ENCODE measurements at places on chromosomes 7 and 10. TPM values are rescaled to one million over a fixed set of nuclear protein-coding genes. Genes with fewer than 3 reads are reported as not detected.

Gene OR13A1
- not detected for total RNA-seq

Gene OGDHL
- total RNA-seq, result 0.99 TPM

Gene INMT
- total RNA-seq, result 0.28 TPM

Gene TMEM225B
- total RNA-seq, result 0.19 TPM

Gene NPC1L1
- not detected for total RNA-seq

Gene LRRC4
- 1.3 TPM for total RNA-seq

Gene ACBD7
- total RNA-seq, result 1.4 TPM

Gene ASB10
- not detected for total RNA-seq

Gene GBX1
- not detected for total RNA-seq

Gene IGF2BP3
- total RNA-seq, result 110 TPM

Gene MPP7
- total RNA-seq, result 0.56 TPM

Gene ZSWIM8
- total RNA-seq, result 49.1 TPM

Gene C7orf33
- not detected for total RNA-seq

Gene ZC3HAV1L
- total RNA-seq, result 8.9 TPM

Gene FRMPD2
- total RNA-seq, result not detected

Gene SYNPO2L
- total RNA-seq, result not detected

Gene PPP1R17
- total RNA-seq, result not detected

Gene MSMB
- total RNA-seq, result 0.27 TPM

Gene PDZD7
- 0.27 TPM for total RNA-seq

Gene GCK
- total RNA-seq, result 0.27 TPM

Gene PLAC9
- total RNA-seq, result 3.9 TPM

Gene FAM241B
- 0.18 TPM for total RNA-seq

Gene CLRN3
- 0.09 TPM for total RNA-seq

Gene AKR1C4
- total RNA-seq, result not detected

Gene MRLN
- total RNA-seq, result not detected

Gene CASD1
- 14.2 TPM for total RNA-seq

Gene MYO1G
- under 0.01 TPM for total RNA-seq

Gene LEP
- under 0.01 TPM for total RNA-seq

Gene RAB19
- total RNA-seq, result 0.27 TPM

Gene ABCA13
- total RNA-seq, result not detected

Gene CHAT
- not detected for total RNA-seq

Gene FBXO24
- total RNA-seq, result 0.09 TPM

Gene TACR2
- total RNA-seq, result 0.09 TPM

Gene VGF
- total RNA-seq, result under 0.01 TPM

Gene VIPR2
- not detected for total RNA-seq

Gene TMEM176A
- not detected for total RNA-seq

Gene STAMBPL1
- total RNA-seq, result 3.2 TPM

Gene ACTA2
- total RNA-seq, result 8.1 TPM

Gene EXOC4
- 97.6 TPM for total RNA-seq

Gene POM121L12
- total RNA-seq, result not detected

Gene STARD3NL
- total RNA-seq, result 72.3 TPM

Gene JCAD
- 52.4 TPM for total RNA-seq

Gene CTTNBP2
- not detected for total RNA-seq

Gene CXCL12
- total RNA-seq, result 34.2 TPM
